Motor neuron (in vitro differentiated cells): ENCODE measurements at places on chromosomes 16 and 17. TPM values are rescaled to one million over a fixed set of nuclear protein-coding genes. Genes with fewer than 3 reads are reported as not detected.
A peak's percentile ranks its signal among the peaks of the same experiment; 100 is the strongest.

The DNAI2 gene
- 0.43 and 0.44 TPM in 2 replicates for total RNA-seq

DNA sequence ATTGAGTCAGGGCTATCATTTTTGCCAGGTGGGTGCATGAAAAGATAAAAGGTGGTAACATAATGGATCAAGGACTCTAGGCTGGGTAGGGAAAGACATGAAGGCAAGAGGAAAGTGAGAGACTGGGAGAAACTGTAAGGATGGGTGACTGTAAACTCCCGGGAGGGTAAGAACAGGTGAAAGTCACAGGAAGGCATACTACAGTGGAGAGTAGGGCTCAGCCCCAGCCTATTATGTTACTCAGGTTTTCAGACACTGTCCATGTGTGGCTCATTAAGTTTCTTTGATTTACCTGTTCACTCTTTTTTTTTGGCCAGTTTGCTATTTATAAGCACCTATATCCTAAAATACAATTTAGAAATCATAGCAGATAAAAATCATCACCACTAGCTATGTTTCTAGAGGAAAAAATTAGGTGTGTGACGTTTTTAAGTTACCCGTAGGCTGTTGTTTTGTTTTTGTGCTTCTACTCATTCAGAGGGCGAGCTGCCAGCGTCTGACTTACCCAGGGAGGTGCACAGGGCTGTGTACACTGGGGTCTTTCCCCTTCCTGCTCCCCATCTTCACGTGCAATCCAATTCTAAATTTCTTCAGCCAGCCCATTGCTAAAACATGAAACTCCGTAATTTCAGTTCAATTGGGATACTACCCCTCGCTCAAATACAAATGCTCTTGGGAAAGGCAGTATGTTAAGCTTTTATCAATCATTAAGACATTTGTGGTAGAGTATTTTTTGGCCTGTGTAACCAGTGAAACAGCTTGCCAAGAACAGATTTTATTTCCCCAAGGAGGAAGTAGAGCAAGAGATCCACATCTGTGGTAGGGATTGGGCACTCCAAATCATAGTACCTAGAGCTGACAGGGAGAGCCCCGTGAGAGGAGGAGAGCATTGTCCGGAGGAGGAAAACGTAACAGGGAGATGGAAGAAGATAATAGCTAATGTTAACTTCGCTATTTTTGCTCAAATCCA is 21.7 kb upstream of the VWA3A start:
- ATAC-seq, result no peak

- no peak for ATAC-seq
Observed at GRCh38 chr16:76386784-76387183, 109.6 kb downstream of the CNTNAP4 start.

- ATAC-seq, result peak; percentile 87
Observed at GRCh38 chr16:31032736-31033708, at the start of gene STX4. STX4 (plus strand) TSS chr16:31033558; CDS start chr16:31033806, 248 bp downstream.

- no peak for ATAC-seq
Observed at GRCh38 chr17:67862614-67863217, 37.4 kb downstream of the BPTF start.

DNA sequence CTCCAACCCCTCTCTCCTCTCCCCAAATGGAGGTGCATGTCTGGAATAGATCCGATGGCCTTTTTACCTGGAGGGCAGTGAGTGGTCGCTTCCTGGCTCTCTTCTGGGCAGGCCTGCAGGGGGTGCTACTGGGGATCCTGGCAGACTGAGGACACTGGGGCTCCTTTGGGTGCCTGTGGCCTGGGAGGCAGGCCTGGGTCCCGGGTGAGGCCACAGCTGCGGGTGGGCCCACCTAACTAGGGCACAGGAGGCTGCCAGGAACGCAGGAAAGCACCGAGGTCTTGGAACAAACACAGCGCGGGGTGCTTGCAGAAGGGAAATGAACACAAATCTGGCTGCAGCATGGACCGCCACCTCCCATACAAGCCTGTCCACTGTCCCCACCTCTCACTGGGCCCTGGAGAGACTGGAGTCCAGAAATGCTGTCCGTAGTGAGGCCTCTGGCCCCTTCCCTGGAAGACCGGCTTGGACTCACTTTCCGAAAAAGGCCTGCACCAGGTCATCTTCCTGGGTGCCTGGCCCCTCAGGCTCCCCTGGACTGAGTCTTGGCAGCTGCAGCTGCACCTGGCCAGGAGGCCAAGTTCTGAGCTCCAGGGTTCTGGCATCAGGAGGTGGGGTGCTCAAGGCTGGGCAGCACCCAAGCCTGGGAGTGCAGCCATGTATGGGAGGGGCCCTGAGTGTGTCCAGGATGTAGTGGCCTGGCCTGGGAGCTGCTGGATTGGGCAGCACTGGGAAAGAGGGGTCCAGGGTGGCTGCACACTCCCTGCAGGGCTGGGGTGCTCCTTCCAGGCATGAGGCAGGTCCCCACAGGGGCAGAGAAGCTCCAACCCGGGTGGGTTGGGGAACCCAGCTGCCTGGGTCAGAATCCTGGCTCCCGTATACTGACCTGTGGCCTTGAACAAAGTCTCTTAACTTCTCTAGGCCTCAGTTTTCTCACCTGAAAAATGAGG is 195.1 kb downstream of the IRF8 start:
- no peak for ATAC-seq

GRCh38 chr16:11211061-11211976 is 44.7 kb downstream of the SOCS1 start:
- ATAC-seq, result no peak
